Cerebellum (tissue), 4 donors: ENCODE measurements at places on chromosomes 2 and 18. TPM values are rescaled to one million over a fixed set of nuclear protein-coding genes. Genes with fewer than 3 reads are reported as not detected.

The DLGAP1 gene
- total RNA-seq: 78.1 TPM

The BUB1 gene
- total RNA-seq: 20.8 TPM

The WIPF1 gene
- 10.1 TPM for total RNA-seq

The GCKR gene
- total RNA-seq: 0.54 TPM

The MAPK4 gene
- 19.5 TPM for total RNA-seq

The MAP3K19 gene
- 3.1 TPM for total RNA-seq

The WDR7 gene
- total RNA-seq: 87.1 TPM

The TRABD2A gene
- total RNA-seq: 1.4 TPM

The DPYSL5 gene
- 90.2 TPM for total RNA-seq

The ALPI gene
- not detected for total RNA-seq

The CCDC148 gene
- total RNA-seq: 13.5 TPM

The SCN7A gene
- 4.9 TPM for total RNA-seq

The COL3A1 gene
- 303 TPM for total RNA-seq

The CACNB4 gene
- total RNA-seq: 75.6 TPM

The TUBA4A gene
- total RNA-seq: 4.3 TPM

The ANKRD62 gene
- 0.18 TPM for total RNA-seq

The PDCD1 gene
- not detected for total RNA-seq

The LRPPRC gene
- total RNA-seq: 97.5 TPM

The NR4A2 gene
- total RNA-seq: 0.45 TPM

The ACVR1C gene
- total RNA-seq: 0.45 TPM

The KIF5C gene
- 340 TPM for total RNA-seq

The CBLN2 gene
- 42.6 TPM for total RNA-seq

The DSG3 gene
- total RNA-seq: not detected
